Fibroblast of the aortic adventitia (primary cell): ENCODE measurements at places on chromosomes 4 and X. TPM values are rescaled to one million over a fixed set of nuclear protein-coding genes. Genes with fewer than 3 reads are reported as not detected.

GRCh38 chr4:8016527-8016926, 76.9 kb upstream of the AFAP1 start:
- DNase-seq: no peak

GRCh38 chr4:146124023-146124680, 51.4 kb upstream of the LSM6 start:
- peak; percentile 8 for DNase-seq

DNA sequence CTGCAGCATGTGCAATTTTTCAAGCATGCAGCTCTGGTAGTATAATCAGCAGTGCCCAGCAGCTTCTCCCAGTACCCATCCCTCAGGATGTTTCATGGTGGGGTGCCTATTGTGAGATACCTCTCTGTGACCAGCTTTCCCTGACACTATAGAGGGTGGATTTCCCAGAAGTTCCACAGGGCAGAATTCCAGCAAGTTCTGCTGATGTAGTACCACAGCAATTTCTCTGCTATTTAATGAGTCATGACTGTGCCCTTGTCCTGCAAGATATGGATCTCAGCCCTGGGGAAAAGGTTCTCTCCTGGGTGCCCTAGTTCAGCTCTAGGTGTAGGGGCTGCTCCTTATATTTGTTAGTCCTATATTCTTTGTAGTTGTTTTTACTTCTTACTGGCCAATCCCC, 174.8 kb downstream of the ENOX2 start:
- DNase-seq: peak; percentile 55

DNA sequence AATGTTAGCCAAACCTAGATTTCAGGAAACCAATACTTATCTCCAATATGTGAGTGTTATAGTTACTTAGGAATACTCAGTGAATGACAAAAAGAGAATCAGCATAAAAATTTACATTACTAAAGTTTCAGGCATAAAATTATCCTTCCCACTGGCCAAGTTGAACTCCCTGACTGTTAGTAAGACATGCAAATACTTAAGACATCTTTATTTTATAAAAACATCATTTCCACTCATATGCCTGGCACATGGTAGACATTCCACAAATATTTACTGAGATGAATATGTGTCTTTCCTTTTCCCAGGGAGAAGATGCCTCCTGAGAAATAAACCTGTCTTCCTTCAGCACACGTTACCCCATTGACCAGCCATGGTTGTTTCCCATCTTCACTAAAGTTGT, 7.3 kb downstream of the VEGFD start:
- peak; percentile 22 for DNase-seq

Gene RPS6KA6
- 4.2 and 7.0 TPM in 2 replicates for total RNA-seq

DNA sequence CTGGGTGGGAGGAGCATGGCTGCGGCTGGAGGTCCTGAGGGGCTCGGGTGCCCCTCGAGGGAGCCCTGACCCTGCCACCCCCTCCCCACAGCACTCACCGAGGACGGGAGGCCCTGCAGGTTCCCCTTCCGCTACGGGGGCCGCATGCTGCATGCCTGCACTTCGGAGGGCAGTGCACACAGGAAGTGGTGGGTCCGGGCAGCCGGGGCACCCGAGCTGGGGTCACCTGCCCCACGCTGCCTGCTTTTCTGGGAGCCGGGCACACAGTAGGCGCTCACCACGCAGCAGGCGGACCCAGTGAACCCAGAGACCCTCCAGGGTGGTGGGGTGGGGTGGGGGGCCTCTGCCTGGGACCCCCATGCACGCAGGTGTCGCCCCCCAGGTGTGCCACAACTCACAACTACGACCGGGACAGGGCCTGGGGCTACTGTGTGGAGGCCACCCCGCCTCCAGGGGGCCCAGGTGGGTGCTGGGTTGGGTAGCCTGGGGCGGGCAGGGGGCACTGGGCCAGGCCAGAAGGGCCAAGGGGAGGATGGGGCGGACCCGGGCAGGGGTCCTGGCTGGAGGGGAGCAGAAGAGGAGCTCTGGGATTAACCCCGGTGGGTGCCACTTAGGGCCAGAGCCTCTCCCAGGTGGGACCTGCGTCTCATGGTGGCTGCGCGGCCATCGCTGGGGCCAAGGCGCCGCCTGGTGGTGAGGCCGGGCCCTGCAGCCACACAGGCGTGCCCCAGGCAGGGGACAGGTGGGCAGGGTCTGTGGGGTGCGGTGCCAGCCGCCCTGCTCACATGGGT, 1.4 kb downstream of the HGFAC start:
- DNase-seq: peak; percentile 19

DNA sequence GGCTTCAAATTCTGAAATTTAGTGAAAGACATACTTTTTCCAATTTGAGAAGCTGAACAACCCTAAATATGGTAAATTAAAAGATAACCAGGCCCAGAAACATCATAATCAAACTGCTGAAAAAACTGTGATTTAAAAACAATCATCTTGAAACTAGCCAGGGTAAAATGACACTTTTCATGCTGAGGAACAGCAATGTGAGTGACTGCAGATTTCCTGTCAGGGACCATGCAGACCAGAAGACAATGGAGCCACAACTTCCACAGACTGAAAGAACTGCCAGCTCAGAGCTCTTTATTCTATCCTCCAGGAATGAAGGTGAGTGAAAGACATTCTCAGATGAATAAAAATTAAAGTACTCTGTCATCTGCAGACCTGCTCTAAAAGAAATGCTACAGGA, 73.3 kb downstream of the NAT8L start:
- DNase-seq: no peak

GRCh38 chrX:109345856-109346255, 136.0 kb downstream of the GUCY2F start:
- DNase-seq: peak; percentile 8

Gene IL1RAPL2
- total RNA-seq: 0.27 TPM in 1 of 2 replicates, not detected in the other

Gene PLAC1
- 0.09 TPM in 1 of 2 replicates, not detected in the other for total RNA-seq

GRCh38 chr4:55033296-55033695, 92.1 kb downstream of the KDR start:
- no peak for DNase-seq

GRCh38 chr4:109959195-109959594, 46.5 kb downstream of the EGF start:
- DNase-seq: no peak

DNA sequence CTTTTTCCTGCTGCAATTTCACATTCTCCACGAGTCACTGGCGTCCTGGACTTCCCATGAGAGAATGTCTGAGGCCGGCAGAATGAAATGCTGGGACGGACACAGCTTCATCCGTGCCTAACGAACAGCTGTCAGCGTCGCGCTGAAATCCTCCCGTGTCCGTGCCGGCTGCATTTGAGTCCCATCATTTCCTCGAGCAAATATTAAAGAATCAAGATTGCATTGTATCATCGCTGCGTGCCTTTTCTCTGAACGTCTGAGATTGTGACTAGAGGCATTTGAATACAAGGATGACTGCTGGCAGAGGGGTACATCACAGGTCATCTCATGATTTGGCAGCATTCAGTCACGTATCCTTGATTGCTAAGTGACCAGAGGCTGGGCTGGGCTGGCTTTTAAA, 279.9 kb downstream of the ASMT start:
- no peak for DNase-seq
